A549 treated with GW870086 at 1 μM for 4 hours (cell line): ENCODE measurements at places on chromosomes 2 and 18. TPM values are rescaled to one million over a fixed set of nuclear protein-coding genes. Genes with fewer than 3 reads are reported as not detected.

C2orf66 gene
- 0.12 TPM in 1 of 5 replicates, not detected in the others for total RNA-seq

DLGAP1 gene
- not detected in 5 replicates for total RNA-seq

LBX2 gene
- total RNA-seq: 1.8 to 4.3 TPM (median 3.0 TPM) in 5 replicates

RNU2-63P gene
- total RNA-seq: not detected in 5 replicates

CTLA4 gene
- not detected in 5 replicates for total RNA-seq

MC5R gene
- not detected in 5 replicates for total RNA-seq

SERPINB13 gene
- total RNA-seq: not detected in 5 replicates

CNTNAP5 gene
- not detected in 5 replicates for total RNA-seq

RGPD5 gene
- 6.9 to 8.9 TPM (median 7.1 TPM) in 5 replicates for total RNA-seq

AFTPH gene
- 22.1 to 26.9 TPM (median 24.8 TPM) in 5 replicates for total RNA-seq

CNDP1 gene
- total RNA-seq: not detected in 5 replicates

FNDC4 gene
- total RNA-seq: 3.5 to 6.2 TPM (median 4.0 TPM) in 5 replicates

LRATD1 gene
- 0.02 to 0.09 TPM (median 0.05 TPM) in 4 of 5 replicates, not detected in the other for total RNA-seq

GREB1 gene
- total RNA-seq: 1.7 to 3.7 TPM (median 3.0 TPM) in 5 replicates

RNF125 gene
- 0.19 to 0.42 TPM (median 0.31 TPM) in 5 replicates for total RNA-seq

LMAN1 gene
- 21.9 to 40.5 TPM (median 32.9 TPM) in 5 replicates for total RNA-seq

ANKRD53 gene
- total RNA-seq: 0.12 TPM in 1 of 5 replicates, not detected in the others

INO80C gene
- 26.3 to 28.6 TPM (median 27.1 TPM) in 5 replicates for total RNA-seq

HOXD9 gene
- total RNA-seq: 0.78 to 1.7 TPM (median 1.2 TPM) in 5 replicates

FBXO15 gene
- 0.29 to 1.4 TPM (median 0.57 TPM) in 5 replicates for total RNA-seq

RNF138 gene
- 9.6 to 13.7 TPM (median 12.9 TPM) in 5 replicates for total RNA-seq

NYAP2 gene
- total RNA-seq: not detected in 5 replicates

KCNJ13 gene
- total RNA-seq: not detected in 5 replicates

SLC4A5 gene
- total RNA-seq: 0.11 to 0.47 TPM (median 0.20 TPM) in 5 replicates

ABCG5 gene
- total RNA-seq: not detected in 5 replicates

LYPD6B gene
- not detected in 5 replicates for total RNA-seq
